ENCODE measurements at places on chromosomes 11 and 22.

DNA sequence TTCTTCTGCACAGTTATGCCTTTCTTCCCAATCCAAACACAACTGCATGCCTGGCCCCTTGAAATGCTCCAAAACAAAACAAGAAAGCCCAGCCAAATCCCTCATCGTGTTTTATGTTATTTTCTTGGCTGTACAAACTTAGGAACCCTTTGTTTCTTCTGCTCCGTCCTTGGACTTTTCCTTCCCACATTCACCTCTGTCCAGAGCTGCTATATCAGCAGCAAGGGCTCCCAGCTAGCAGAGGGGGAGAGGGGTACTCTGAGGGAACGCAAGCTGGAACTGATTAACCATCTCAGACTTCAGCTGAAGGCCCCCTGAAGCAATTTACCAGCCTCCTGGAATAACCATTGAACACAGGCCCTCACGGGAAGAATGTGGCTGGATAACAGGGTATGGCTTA lies 214.7 kb downstream of the TENM4 start:
- DNase-seq, result no peak

- no peak for DNase-seq
These were observed 96.1 kb upstream of the THY1 start for GRCh38 chr11:119518746-119519730.

GRCh38 chr11:3192511-3193372 lies 25.9 kb downstream of the MRGPRG start:
- no peak for DNase-seq

DNA sequence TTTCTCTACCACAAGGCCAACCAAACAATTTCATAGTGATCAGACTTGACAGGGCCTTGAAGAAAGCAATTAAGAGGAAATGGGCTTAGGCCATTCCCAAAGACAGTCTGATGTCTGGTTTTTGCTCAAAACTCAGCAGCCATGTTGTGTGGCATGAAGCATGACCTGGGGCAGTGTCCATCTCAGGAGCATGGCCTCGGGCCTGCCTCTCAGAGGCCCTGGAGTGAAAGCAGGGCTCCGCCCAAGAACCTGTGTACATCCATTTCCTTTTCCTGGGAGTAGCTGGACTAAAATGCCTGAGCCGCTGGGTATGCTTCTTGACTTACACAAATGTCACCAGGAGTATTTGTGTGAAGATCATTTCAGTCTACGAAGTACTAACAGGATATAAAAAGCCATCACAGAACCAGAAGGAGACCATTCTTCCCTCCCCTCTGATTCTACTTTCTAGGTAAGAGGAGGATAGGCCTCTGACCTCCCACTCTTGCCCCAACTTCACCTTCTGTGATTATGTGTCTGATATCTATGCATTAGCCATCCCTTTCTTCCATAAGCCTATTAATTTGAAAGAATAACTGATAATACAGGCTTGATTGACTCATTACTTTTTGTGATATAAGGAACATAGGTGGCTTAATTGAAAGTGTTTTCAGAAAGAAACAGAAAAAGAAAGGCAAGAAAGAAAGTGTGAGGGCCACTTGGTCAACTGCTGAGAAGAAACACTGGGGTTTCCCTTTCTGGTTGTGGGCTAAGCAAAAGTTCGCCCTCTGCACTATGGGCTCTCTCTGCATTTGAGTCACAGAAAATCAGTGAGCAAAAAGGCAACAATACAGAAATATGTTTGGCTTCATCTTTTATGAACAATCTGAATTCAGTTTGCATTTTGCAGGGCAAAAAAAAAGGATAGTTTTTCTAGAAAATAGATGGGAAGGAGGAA lies 188.6 kb upstream of the MTMR2 start:
- DNase-seq, result no peak

- DNase-seq, result no peak
These were observed 41.9 kb downstream of the RTN4R start for GRCh38 chr22:20226077-20226716.

- peak; percentile 9 for DNase-seq
These were observed 456 bp upstream of the PARVB start for GRCh38 chr22:44023404-44024287.

DNA sequence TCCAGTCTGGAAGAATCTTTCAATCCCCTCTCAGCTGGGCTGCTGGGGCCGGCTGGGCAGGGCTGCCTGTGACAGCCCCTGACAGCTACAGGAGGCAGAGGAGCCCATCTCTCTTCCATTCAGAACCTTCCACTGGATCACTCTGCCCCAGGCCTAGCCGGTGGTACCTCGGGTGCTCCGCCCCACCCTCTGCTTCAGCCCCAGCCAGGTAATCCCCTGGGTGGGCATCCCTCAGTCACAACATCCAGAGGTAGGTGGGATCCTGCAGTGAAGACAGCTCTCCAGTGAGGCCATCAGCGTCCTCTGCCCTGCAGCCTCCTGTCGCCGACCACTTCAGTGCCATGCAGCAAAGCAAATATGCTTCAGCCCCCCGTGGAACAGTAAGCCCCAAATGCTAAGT lies 223.7 kb downstream of the DSCAML1 start:
- no peak for DNase-seq

- DNase-seq, result no peak
These were observed 416.4 kb downstream of the BRD1 start for GRCh38 chr22:49411236-49411635.

GRCh38 chr11:120134931-120135228 lies 3.0 kb downstream of the TRIM29 start:
- no peak for DNase-seq

DNA sequence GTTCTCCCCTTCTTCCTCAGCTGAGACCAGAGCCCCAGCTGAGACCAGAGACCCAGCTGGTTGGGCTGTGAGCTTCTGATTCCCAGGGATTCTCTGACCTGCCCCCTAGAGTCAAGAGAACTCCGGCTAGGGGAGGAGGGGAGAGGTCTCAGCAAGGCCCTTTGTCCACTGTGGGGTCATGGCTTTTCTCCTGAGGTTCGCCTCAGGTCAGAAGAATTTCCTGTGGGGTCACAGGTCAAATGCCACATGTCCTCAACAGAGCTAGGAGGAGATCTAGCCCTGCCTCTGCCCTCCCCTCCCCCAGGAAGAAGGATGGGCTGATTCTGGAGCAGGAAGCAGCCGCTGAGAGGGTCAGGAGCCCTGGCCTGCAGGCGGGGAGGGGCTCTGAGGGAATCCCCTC lies 23.7 kb downstream of the HTR3A start:
- DNase-seq, result no peak

GRCh38 chr11:101215069-101215468 lies 85.5 kb upstream of the PGR start:
- DNase-seq, result no peak

- no peak for DNase-seq
These were observed 974 bp downstream of the DGCR8 start for GRCh38 chr22:20080776-20081654.

DNA sequence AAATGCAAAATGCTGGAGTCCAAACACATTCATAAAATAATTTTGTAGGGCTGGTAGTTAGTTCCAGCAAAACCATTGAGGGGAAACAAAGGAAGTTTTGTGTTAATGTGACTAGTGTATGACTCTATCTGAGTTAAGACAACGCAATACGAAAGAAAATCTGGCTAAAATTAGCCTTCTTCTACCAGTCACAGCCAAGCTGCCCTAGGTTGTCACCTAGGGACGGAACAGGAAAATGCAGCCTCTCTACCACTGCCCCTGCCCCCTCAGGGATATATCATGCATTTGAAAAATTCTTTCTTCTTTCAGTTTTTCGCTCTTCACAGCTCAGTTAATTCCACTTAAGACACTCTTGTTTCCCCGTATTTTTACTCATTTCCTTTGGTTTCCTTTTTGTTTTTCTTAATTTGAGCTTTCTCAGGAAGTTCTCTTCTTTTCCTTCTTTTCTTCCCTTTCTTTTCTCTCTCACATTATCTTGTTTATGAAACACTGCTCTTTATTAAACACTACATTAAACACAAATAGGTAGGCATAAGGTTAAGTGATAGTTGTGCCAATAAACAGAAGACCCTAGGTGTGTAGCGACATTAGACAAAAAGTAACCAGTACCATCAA lies 30.6 kb downstream of the KIRREL3 start:
- peak; percentile 3 for DNase-seq

DNA sequence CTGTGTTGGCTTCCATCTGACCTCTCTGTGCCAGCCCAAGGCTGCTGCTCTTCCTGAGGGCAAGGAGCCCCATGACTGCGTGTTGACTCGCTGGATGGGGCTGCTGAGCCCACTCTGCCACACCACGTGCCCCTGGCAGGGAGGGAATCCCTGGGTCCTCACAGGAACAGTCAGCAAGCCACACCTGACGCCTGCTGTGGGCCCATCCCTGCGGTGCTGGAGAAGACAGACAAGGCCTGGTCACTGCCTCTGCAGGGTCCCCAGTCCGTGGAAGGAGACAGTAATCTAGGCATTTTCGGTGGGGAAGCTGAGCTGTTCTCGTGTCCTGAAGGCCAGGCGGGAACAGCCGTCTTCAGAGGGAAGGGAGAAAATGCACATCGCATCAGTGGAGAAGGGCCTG lies 10.6 kb upstream of the PPP6R3 start:
- DNase-seq, result no peak

GRCh38 chr11:116990811-116991210 lies 107.4 kb downstream of the SIK3 start:
- DNase-seq, result no peak

GRCh38 chr11:36373016-36374010 lies 77.2 kb downstream of the PRR5L start:
- no peak for DNase-seq

GRCh38 chr11:76798202-76798581 lies 15.0 kb downstream of the TSKU start:
- DNase-seq, result no peak

DNA sequence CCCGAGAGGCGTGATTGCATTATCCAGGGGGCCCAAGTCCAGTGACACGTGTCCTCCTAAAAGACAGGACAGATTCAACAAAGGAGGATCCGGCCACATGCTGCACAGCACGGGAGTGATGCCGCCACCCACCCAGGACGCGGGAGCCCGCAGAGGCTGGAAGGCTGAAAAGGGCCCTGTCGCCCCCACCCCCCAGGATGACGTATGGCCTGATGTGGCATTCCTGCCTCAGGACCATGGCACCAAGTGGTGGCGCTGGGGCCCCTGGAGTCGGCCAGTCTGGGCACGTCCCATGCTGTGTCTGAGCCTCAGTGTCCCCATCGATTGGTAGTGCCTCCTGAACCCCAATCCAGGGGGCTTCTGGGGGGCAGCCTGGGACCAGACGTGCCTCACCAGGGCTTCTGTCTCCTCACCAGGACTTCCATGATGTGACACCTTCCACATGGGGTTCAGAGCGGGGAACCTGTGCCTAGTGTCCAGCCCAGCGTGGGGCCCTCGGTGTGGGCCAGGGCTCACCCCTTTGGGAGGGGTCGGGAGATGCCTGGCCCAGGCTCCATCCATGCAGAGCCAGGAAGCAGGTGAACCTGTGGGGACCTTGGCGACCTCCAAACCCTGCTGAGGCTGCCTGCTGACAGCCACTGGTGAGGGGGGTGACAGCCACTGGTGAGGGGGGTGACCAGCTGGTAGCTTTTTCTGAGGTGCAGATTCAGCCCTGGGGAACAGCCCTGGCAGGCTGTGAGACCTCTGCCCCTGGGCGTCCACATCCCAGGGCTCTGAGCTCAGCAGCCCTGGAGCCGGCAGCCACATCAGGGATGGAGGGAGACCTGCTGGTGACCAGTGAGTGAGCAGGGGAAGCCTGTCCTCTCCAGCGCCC lies 75.3 kb downstream of the KCNQ1 start:
- no peak for DNase-seq

DNA sequence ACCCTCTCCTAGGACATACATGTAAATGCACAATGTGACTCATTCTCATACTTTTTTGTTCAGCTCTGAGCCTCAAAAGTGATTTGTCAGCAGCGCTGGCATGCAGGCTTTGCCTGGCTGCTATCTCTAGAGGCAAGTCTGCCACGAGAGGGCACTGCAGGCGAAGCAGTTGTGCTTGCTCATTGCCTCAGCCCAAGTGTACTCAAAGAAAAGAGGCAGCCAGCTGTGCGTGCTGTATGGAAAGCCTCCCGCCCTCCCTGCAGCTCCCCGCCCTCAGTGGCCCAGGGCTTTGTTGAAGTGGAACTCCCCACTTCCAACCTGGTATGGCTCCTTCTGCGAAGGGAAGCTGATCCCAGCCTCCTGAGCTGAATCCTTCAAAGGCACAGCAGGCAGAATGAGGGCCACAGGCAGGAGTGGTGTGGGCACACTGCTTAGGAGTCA lies 16.3 kb downstream of the SDHAF2 start:
- peak; percentile 16 for DNase-seq

GRCh38 chr11:104876324-104876723 lies 21.9 kb downstream of the CASP12 start:
- no peak for DNase-seq

- DNase-seq, result no peak
These were observed 28.0 kb downstream of the MYEOV start for GRCh38 chr11:69321877-69322361.

DNA sequence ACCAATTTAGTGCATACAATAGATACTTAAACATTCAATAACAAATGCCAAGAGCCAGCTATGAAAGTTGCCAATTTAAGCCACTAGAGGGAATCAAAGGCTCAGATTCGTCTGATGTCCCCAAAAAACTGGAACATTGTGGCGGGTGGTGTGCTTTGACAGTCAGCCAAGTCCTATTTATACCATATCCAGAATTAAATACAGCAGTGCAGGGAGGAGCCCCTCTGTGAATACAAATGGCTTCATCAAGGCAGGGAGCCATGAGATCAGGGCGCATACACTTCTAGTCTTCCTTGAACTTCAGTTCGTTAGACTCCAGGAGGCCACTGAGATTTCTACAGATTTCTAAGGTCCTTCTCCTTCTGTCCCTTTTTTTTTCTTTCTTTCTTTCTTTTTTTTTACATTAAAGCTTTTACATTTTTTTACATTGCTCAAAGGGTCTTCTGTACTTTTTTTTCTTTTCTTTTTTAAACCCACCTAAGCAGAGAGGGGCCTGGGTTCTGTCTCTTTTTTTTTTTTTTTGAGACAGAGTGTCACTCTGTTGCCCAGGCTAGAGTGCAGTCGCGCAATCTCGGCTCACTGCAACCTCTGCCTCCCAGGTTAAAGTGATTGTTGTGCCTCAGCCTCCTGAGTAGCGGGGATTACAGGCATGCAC lies 41.5 kb upstream of the HSPA8 start:
- DNase-seq, result peak; percentile 54

DNA sequence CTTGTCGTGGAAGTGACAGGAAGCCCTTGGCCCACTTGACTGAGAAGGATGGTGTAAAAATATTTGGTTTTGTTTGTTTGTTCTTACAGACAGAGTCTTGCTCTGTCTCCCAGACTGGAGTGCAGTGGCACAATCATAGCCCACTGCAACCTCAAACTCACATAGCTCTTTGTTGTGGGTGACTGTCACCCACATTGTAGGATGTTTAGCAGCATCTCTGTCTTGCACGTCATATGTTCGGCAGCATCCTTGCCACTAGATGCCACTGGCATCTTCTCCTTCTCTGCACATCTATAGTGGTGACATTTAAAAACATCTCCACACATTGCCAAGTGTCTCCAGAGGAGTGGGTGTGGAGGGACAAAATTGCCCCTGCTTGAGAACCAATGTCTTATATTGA lies 56.8 kb downstream of the PRR5L start:
- DNase-seq, result no peak

GRCh38 chr22:38614332-38615063 lies 41.7 kb downstream of the FAM227A start:
- no peak for DNase-seq

DNA sequence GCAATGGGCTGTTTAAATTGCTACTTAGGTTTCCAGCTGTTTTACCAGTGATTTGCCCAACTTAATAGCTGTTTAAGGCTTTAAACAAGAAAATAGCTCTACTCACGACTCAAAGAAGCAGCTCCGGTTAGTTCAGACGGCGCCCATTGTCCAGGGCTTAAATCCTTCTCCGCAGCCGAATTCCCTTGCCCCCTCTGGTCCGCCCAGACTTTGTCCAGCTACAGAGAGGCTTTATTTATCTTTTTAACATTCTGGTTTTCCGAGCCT lies 20.9 kb upstream of the SCUBE1 start:
- no peak for DNase-seq

GRCh38 chr11:19810852-19811251 lies 98.2 kb downstream of the NAV2 start:
- DNase-seq, result no peak
